Upper lobe of left lung (tissue), 6 donors: ENCODE measurements at places on chromosomes 2 and 18. TPM values are rescaled to one million over a fixed set of nuclear protein-coding genes. Genes with fewer than 3 reads are reported as not detected.

The SP140 gene
- total RNA-seq, result 8.2 TPM

The LYG1 gene
- total RNA-seq, result 0.67 TPM

The TMEFF2 gene
- total RNA-seq, result not detected

The CPLX4 gene
- total RNA-seq, result not detected

The HMSD gene
- 0.30 TPM for total RNA-seq

The RSAD2 gene
- total RNA-seq, result 8.4 TPM

The SCG2 gene
- not detected for total RNA-seq

The SLC23A3 gene
- 3.3 TPM for total RNA-seq

The UGT1A3 gene
- not detected for total RNA-seq

The POTEJ gene
- not detected for total RNA-seq

The ARHGAP15 gene
- total RNA-seq, result 12.4 TPM

The GREB1 gene
- 5.2 TPM for total RNA-seq

The CFAP65 gene
- total RNA-seq, result 5.8 TPM

The EFEMP1 gene
- total RNA-seq, result 197 TPM

The STON1 gene
- 13.2 TPM for total RNA-seq

The MROH2A gene
- not detected for total RNA-seq

The ABHD1 gene
- not detected for total RNA-seq

The HOXD9 gene
- not detected for total RNA-seq

The RDH14 gene
- total RNA-seq, result 21.7 TPM

The HJURP gene
- 1.1 TPM for total RNA-seq

The ASB18 gene
- not detected for total RNA-seq

The UGT1A10 gene
- not detected for total RNA-seq

The ATP6V1B1 gene
- total RNA-seq, result 1.9 TPM

The CRYGC gene
- not detected for total RNA-seq

The ZNF2 gene
- 4.1 TPM for total RNA-seq

The CSRNP3 gene
- total RNA-seq, result 2.0 TPM

The C2orf80 gene
- total RNA-seq, result not detected

The CD226 gene
- total RNA-seq, result 5.2 TPM

The PUM2 gene
- total RNA-seq, result 92.3 TPM

The OTOS gene
- total RNA-seq, result not detected

The RNF125 gene
- 4.6 TPM for total RNA-seq

The CD207 gene
- total RNA-seq, result 2.2 TPM
